ENCODE measurements at places on chromosomes 16 and 17. TPM values are rescaled to one million over a fixed set of nuclear protein-coding genes. Genes with fewer than 3 reads are reported as not detected.

- H3K36me3 ChIP-seq: no peaks in the 10 kb centered on the region
- no peaks in the 10 kb centered on the region for H3K4me1 ChIP-seq
- H3K4me3 ChIP-seq: no peak overlapping the region
These were observed 29.1 kb upstream of the CRHR1 start for GRCh38 chr17:45755050-45755449.

DNA sequence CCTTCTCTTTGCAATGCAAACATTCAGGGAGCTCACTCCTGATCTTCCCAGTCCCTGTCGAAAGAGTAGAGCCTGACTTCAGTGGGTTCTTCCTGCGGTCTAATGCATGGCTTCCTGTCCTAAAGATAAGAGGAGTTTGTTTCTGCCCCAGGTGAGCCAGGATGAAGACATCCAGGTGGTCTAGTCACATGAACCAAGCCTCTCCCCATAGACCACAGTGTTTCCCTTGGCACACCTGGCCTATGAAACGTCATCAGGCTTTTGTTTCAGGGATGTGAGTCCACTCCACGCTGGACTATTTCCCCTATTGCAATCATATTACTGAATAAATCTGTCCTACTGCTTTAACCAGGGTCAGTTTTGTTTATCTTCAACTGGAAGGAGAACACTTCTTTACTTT lies 21.1 kb downstream of the CES1 start:
- no peaks in the 10 kb centered on the region for H3K36me3 ChIP-seq
- no peak for DNase-seq
- H3K4me3 ChIP-seq: no peak overlapping the region
- H3K4me1 ChIP-seq: no peaks in the 10 kb centered on the region

DNA sequence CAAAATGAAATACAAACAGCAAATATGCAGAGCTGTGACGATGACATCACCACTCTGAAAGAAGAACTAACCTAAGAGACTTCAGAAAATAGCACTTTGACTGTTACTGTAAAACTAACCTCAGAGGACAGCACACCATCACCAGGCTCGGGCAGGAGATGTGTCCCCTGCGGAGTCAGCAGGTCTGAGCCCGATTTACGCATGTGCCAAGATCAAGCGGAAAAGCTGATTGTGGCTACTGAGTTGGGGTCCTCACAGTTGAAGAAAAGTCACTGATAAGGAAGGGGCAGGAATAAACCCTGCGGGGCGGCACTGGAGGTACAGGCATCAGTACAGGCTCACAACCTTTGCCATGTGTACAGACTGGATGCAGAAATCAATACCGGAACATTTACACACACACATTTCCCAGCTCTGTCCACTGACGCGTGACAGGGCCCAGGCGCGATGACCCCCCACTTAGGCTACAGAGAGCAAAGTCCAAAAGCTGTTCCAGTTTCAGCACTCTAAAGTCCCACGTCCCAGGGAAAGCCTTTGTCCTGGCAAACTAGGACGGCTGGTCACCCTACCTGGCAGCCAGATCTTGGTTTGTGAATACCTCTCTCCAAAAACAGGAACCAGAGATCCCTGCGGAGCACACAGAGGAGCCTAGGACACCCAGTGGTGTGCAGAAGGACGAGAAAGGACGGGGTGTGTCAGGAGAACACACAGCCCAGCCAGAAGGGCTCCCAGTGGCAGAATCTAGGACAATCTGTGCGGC lies 21.5 kb downstream of the TRAP1 start:
- H3K4me3 ChIP-seq: no peak overlapping the region
- H3K4me1 ChIP-seq: peaks cover 16% of the 10 kb centered on the region
- no peaks in the 10 kb centered on the region for H3K27me3 ChIP-seq
- DNase-seq: peak; percentile 80
- H3K27ac ChIP-seq: peak overlapping the region; percentile 97
- no peaks in the 10 kb centered on the region for H3K36me3 ChIP-seq

GRCh38 chr17:14950686-14951085 lies 314.4 kb downstream of the PMP22 start:
- no peaks in the 10 kb centered on the region for H3K27me3 ChIP-seq
- DNase-seq: no peak
- H3K27ac ChIP-seq: no peak overlapping the region
- no peak overlapping the region for H3K4me3 ChIP-seq
- H3K36me3 ChIP-seq: no peaks in the 10 kb centered on the region

DNA sequence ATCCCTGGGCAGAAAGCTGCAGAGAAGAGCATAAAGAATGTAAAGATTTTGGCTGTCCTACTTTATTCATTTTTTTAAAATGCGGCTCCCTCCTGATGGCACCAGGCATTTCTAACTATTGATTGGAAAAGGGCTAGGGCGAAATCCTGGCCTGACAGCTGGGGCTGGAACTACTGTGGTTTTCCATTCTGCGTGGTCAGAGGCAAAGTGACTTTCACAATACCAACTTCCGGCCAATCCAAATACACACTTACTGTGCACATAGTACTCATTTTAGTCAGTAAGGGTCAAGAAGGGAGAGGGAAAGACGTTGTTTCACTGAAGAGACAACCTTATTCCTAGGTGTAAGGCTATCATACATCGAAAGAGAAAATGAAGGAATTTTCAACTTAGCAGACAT lies 113.8 kb upstream of the PMFBP1 start:
- no peak overlapping the region for H3K4me3 ChIP-seq
- H3K27ac ChIP-seq: no peak overlapping the region
- no peaks in the 10 kb centered on the region for H3K4me1 ChIP-seq
- H3K27me3 ChIP-seq: no peaks in the 10 kb centered on the region
- no peak for DNase-seq

- H3K36me3 ChIP-seq: no peaks in the 10 kb centered on the region
- H3K27ac ChIP-seq: no peak overlapping the region
- DNase-seq: peak; percentile 69
- H3K27me3 ChIP-seq: peaks cover 4% of the 10 kb centered on the region
- no peaks in the 10 kb centered on the region for H3K4me1 ChIP-seq
These were observed 534.1 kb downstream of the GRIN2A start for GRCh38 chr16:9647981-9648701.

HOXB5 gene
- 0.36 TPM for total RNA-seq

LGALS9B gene
- total RNA-seq: not detected

AANAT gene
- 0.84 TPM for total RNA-seq

UBE2I gene
- total RNA-seq: 78.8 TPM

BEAN1 gene
- total RNA-seq: 0.68 TPM

All from hepatocyte (in vitro differentiated cells).